Hair follicular keratinocyte (primary cell): ENCODE measurements at places on chromosomes 13 and 19. TPM values are rescaled to one million over a fixed set of nuclear protein-coding genes. Genes with fewer than 3 reads are reported as not detected.

The CD79A gene
- not detected in 2 replicates for total RNA-seq

The ZNF541 gene
- total RNA-seq, result not detected in 2 replicates

The HNRNPUL1 gene
- 88.9 and 118 TPM in 2 replicates for total RNA-seq

The DMRTC2 gene
- total RNA-seq, result not detected in 2 replicates

The SIGLEC11 gene
- total RNA-seq, result not detected in 2 replicates

The ZNF709 gene
- total RNA-seq, result 0.47 and 0.53 TPM in 2 replicates
